ENCODE measurements at places on chromosomes 2 and 18. TPM values are rescaled to one million over a fixed set of nuclear protein-coding genes. Genes with fewer than 3 reads are reported as not detected.

M1AP gene
- not detected for total RNA-seq

PLEK gene
- total RNA-seq: 0.60 TPM

GRCh38 chr2:215299337-215299859 is 12.5 kb upstream of the ATIC start:
- no peak for DNase-seq
- no peak overlapping the region for H3K27ac ChIP-seq
- H3K27me3 ChIP-seq: no peaks in the 10 kb centered on the region
- no peaks in the 10 kb centered on the region for H3K4me1 ChIP-seq
- no peaks in the 10 kb centered on the region for H3K36me3 ChIP-seq

FAM124B gene
- 0.64 TPM for total RNA-seq

SPHKAP gene
- not detected for total RNA-seq

GRCh38 chr2:71466301-71467179 is 13.2 kb downstream of the DYSF start:
- H3K4me3 ChIP-seq: peak overlapping the region; percentile 78
- peaks cover 37% of the 10 kb centered on the region for H3K27me3 ChIP-seq
- DNase-seq: no peak
- no peak overlapping the region for H3K27ac ChIP-seq
- peaks cover 6% of the 10 kb centered on the region for H3K4me1 ChIP-seq
- no peaks in the 10 kb centered on the region for H3K36me3 ChIP-seq

RBM43 gene
- total RNA-seq: 8.2 TPM

GRCh38 chr2:236870370-236870769 is 215.3 kb upstream of the COPS8 start:
- no peaks in the 10 kb centered on the region for H3K36me3 ChIP-seq
- no peak overlapping the region for H3K4me3 ChIP-seq
- H3K27me3 ChIP-seq: no peaks in the 10 kb centered on the region
- H3K4me1 ChIP-seq: peaks cover 7% of the 10 kb centered on the region
- no peak for DNase-seq

DNA sequence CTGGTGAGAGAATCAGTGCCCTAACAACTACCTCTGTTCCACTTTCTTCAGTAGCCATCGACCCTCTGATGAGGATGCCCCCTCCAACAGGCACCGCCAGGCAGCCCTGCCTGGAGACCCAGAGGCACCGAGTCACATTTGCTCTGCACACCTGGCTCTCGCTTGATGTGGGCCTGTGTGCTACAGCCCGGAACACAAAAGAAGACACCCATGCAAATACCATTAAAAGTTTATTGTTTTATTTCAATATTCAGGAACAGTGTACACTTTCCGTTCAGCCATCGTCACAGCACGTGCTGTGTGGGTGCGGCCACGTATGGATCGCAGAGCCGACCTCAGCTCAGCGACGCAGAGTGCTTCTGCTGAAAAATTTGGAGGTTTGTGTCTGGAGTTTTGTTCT is 154.0 kb downstream of the MBP start:
- no peak overlapping the region for H3K27ac ChIP-seq
- no peaks in the 10 kb centered on the region for H3K36me3 ChIP-seq
- no peaks in the 10 kb centered on the region for H3K27me3 ChIP-seq
- peaks cover 4% of the 10 kb centered on the region for H3K4me1 ChIP-seq

SLC11A1 gene
- total RNA-seq: 0.17 TPM

DNA sequence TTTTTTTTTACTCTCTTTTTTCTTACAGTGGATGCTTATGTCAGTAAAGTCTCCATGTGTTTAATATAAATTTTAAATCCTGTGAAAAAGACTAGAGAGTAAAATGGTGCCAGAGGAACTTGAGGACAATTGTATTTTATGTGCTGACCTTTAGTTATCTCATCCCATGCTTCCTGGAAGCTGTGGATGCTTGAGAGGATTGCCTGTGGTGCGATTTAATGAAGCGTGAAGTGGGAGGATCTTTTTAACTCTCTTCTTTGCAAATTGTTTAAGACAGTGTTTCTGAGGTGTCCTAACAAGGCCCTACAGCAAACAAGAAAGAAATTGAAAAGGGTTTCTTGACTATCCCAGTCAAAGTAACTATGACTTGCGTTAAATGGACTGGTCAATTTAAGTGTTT is 84.2 kb downstream of the DTNA start:
- H3K4me1 ChIP-seq: peaks cover 5% of the 10 kb centered on the region

DNA sequence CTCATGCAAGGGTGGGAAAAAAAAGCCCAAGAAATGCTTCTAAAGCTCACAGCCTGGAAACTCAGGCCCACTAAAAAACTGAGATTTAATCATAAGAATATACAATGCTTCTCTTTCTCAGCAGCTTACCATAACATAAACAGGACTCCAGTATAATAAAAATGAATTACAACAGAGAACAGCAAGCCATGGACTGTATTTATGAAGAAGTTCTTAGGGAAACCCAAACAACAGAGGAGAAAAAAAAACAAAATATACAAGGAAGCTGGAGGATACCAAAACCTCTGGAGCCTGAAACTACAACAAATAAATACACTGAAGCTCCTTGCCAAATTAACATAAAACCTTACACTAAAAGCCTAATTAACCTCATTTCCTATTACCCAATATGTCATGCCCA is 187.8 kb downstream of the RDH14 start:
- H3K4me3 ChIP-seq: no peak overlapping the region
- no peaks in the 10 kb centered on the region for H3K4me1 ChIP-seq
- no peaks in the 10 kb centered on the region for H3K36me3 ChIP-seq
- peaks cover 8% of the 10 kb centered on the region for H3K27me3 ChIP-seq
- no peak overlapping the region for H3K27ac ChIP-seq
- DNase-seq: no peak

DNA sequence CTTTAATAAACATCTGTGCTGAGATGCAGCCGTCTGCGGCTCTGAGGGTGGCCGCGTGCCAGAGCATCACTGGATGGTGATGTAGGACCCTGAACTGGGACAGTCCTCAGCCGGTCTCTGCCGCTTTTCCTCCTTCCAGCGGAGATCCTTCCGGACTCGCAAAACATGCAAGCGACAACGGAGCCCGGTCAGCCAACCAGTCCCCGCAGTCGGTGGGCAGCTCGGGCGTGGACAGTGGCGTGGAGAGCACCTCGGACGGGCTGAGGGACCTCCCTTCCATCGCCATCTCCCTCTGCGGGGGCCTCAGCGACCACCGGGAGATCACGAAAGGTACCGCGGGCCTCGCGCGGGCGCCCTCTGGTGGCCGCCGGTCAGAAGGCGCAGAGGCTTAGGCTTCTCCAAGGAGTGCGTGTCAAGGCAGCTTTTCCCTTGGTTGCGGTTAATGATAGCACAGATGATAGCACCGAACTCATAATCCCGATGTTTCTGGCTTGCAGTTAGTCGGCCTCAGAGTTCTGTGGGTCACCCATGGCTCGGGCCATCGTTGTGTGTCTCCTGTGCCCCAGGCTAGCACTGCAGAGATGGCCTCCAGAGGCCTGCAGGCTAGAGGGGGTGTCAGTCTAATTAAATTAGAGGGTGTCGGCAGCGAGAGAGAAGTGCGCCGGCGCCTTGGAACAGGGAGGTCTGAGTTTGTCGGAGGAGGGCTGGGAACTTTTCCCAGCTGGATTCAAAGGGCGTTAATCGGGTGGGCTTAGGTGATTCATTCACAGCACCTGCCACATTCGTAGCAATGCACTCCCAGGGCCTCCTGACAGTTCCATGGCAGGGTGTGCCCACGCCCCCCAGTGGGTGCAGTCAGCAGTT is 38.5 kb downstream of the LPIN1 start:
- H3K36me3 ChIP-seq: peaks cover 71% of the 10 kb centered on the region
- no peaks in the 10 kb centered on the region for H3K4me1 ChIP-seq
- no peak overlapping the region for H3K4me3 ChIP-seq
- H3K27ac ChIP-seq: no peak overlapping the region
- peak; percentile 46 for DNase-seq

GRCh38 chr2:105005181-105005951 is 32.5 kb upstream of the MRPS9 start:
- no peaks in the 10 kb centered on the region for H3K36me3 ChIP-seq
- H3K4me3 ChIP-seq: no peak overlapping the region

- peaks cover 10% of the 10 kb centered on the region for H3K27me3 ChIP-seq
- peaks cover 44% of the 10 kb centered on the region for H3K4me1 ChIP-seq
These were observed 2.7 kb downstream of the SEMA4C start for GRCh38 chr2:96866986-96867755.

GRCh38 chr2:128258218-128258617 is 60.5 kb downstream of the HS6ST1 start:
- H3K4me1 ChIP-seq: no peaks in the 10 kb centered on the region
- no peak overlapping the region for H3K27ac ChIP-seq
- peaks cover 17% of the 10 kb centered on the region for H3K27me3 ChIP-seq
- H3K36me3 ChIP-seq: no peaks in the 10 kb centered on the region
- H3K4me3 ChIP-seq: no peak overlapping the region
- no peak for DNase-seq

DNA sequence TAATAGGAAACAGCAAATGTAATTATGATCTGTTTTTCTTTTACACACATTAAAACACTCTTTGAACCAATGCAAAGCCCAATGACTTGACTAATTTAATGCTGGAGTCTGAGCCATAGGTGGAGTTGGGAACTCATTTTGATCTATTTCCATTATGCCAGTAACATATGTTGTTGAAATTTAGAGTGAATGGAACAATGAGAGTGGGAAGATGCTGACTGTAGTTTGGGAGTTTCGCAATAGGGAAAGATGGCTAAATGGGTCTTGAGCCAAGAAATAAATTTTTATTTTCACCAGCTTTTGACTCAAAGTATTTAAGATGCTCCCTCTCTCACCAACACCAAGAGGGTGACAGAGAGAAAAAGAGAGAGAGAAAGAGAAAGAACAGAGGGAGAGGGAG is 246.7 kb downstream of the DLGAP1 start:
- no peaks in the 10 kb centered on the region for H3K27me3 ChIP-seq
- no peaks in the 10 kb centered on the region for H3K36me3 ChIP-seq
- DNase-seq: no peak
- H3K4me3 ChIP-seq: no peak overlapping the region
- no peaks in the 10 kb centered on the region for H3K4me1 ChIP-seq

- no peak overlapping the region for H3K4me3 ChIP-seq
- DNase-seq: no peak
- no peak overlapping the region for H3K27ac ChIP-seq
- no peaks in the 10 kb centered on the region for H3K4me1 ChIP-seq
- H3K36me3 ChIP-seq: no peaks in the 10 kb centered on the region
These were observed 198.0 kb downstream of the CDH20 start for GRCh38 chr18:61531182-61531581.

GRCh38 chr2:29841386-29842004 is 79.9 kb downstream of the ALK start:
- H3K36me3 ChIP-seq: no peaks in the 10 kb centered on the region
- no peaks in the 10 kb centered on the region for H3K4me1 ChIP-seq

DNA sequence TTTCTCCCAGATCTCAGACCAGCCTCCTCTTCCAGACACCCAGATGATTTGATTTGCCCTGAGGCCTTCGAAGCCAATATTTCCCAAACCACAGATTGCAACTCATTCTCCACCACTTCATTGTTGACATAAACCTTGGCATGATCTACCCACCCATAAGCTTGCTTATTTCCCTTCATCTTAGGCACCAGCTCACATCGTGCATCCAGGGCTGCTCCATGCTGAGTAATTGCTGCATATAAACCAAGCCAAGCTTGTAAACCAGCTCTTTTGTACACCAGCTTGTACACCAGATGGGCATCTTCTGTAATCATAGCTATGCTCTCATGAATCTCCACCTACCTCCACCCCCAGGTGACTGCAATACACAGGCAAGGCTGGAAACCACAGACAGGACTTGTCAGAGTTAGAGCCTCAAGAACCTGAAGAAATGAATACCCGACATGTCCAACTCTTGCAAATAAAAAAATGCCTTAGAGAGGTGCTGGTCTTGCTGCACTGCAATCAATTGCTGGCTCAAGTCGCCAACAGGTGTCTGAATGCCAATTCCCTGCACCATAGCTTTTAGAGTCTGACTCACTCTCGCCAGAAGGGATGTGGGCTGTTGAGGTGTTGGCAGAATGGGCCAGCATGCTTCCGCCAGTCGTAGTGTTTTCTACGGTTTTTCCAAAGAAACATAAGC is 31.5 kb downstream of the TRABD2A start:
- peak; percentile 56 for DNase-seq
- H3K4me1 ChIP-seq: peaks cover 89% of the 10 kb centered on the region
- H3K36me3 ChIP-seq: peaks cover 74% of the 10 kb centered on the region
- peak overlapping the region; percentile 54 for H3K4me3 ChIP-seq
- no peaks in the 10 kb centered on the region for H3K27me3 ChIP-seq
- H3K27ac ChIP-seq: peak overlapping the region; percentile 88

- H3K36me3 ChIP-seq: no peaks in the 10 kb centered on the region
- no peak overlapping the region for H3K4me3 ChIP-seq
- DNase-seq: no peak
- H3K27ac ChIP-seq: no peak overlapping the region
These were observed 128.5 kb downstream of the CALCRL start for GRCh38 chr2:187319441-187320108.

Measured in activated CD4-positive, alpha-beta T cell treated with anti-CD3 and anti-CD28 coated beads, Interleukin-2, amount 10 ng/mL, durations not matched to agents 7 days and 5 days (primary cell).